ENCODE measurements at places on chromosomes 3 and 15.

DNA sequence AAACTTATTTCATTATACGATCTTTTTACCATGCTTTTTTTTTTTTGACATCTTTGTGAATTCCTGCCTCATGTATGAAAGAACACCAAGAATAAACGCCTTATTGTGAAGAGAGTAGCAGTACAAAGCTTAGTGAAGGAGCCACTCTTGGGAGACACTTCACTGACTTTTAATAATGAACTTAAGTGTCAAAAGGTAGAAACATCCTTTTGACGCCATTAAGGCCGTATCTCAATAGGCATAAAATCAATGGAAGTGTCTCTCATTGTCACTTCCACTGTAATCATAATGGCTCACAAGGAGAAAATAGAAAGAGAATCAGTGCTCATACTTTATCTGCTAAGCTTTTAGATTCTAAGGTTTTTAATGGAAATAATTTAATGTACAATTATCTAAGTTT lies 657.8 kb downstream of the DIPK2A start:
- no peak for DNase-seq

- no peak for DNase-seq
Measured at GRCh38 chr15:81343371-81343770, 19.4 kb upstream of the STARD5 start.

GRCh38 chr3:136672457-136672856 lies 79.7 kb downstream of the STAG1 start:
- no peak for DNase-seq

DNA sequence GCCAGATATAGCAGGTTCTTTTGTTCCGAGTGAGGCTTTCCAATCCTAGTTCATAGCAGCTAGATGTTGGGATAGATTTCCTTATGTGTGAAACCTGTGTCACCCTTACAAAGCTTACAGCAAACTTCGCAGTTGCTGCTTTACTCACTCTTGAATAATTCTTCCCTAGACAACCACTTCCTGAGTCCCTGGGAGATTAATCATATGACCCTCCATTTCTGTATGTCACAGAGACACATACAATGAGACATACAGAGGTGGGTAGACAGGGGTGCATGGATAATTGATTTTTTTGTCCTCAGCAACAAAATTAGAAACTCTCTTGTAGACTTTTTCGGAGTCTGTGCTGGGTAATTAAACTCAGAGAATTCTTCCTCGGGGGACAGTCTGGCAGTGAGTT lies 163.2 kb downstream of the NSUN3 start:
- DNase-seq, result no peak

DNA sequence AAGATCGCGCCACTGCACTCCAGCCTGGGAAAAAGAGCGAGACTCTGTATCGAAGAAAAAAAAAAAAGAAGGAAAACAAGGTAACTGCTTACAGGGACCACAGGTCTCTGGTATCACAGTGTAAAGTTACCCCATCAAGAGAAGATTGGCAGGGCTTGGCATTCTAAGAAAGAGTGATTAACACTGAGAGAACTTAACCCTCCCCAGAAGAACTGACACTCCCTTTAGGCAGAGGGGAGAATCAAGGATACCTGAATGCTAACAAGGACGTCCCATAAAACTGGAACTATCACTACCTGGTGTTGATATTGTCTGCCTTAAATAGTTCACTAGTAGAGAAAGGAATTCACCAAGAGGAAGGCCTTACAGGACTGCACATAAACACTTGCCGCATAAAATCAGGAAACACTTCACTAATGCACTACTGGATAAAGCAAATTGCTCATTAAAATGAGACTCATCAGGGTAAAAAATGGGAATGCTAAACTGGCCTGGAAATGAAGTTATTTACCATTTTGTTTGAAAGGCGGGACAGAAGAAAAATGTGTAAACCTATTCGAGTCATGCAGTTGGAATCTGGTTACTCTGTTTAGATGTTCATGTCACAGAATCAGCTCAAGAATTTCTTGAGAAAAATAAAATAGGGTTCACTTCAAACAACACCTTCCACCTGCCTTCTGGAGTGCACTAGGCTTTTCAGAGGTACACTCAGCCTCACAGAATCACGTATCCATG lies 121.6 kb downstream of the FOXP1 start:
- no peak for DNase-seq

GRCh38 chr15:80123034-80123433 lies 29.8 kb upstream of the FAH start:
- no peak for DNase-seq

DNA sequence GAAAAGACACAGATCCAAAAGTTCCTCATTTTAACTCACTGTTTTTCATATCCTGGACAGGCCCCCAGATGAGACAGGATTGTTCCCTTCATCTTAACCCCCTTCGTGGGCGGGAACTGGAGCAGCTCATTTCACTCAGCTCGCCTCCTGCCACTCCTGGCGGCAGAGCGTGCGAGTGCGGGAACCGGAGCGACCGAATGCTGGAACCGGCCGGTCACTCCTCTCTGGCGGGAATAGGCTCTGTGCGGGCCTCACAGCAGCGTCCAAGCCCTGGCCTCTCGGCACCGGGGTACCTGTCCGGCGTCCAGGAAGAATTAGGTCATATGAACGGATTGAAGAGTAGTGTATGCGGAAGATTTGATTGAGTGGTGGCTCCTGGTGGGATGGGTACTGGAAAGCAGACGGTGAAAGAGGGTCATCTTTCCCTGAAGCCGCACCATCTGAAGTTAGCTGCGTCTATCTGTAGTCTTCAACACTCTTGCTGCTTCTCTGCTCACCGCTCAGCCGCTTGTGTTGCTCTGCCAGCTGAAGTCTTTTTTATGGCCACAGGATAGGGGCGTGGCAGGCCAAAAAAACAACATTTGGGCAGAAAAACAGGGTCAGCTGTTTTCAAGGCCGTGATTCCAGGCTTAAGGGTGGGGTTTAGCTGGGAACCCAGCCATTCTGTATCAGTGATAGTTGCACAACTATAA lies 42.3 kb upstream of the FXR1 start:
- no peak for DNase-seq

GRCh38 chr3:13525827-13526625 lies 22.9 kb upstream of the FBLN2 start:
- DNase-seq, result no peak

- no peak for DNase-seq
Measured at GRCh38 chr3:62538691-62539356, 165.5 kb upstream of the FEZF2 start.

DNA sequence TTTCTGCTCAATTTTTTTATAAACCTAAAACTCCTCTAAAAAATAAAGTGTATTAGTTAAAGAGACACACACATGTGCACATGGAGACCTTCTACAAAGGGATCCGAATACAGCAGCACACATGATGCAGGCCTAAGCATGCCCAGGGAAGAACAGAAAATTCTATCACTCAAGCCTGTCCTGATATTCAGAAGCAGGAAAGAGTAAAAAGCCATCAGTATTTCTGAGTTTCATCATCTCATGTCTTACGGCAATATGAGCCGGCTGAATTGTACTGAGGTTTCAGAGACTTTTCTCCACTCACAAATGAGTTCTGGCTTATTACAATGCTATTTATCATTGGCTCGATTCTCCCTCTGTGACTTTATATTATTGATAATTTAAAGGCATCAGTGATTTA lies 97.5 kb downstream of the CADPS start:
- no peak for DNase-seq

DNA sequence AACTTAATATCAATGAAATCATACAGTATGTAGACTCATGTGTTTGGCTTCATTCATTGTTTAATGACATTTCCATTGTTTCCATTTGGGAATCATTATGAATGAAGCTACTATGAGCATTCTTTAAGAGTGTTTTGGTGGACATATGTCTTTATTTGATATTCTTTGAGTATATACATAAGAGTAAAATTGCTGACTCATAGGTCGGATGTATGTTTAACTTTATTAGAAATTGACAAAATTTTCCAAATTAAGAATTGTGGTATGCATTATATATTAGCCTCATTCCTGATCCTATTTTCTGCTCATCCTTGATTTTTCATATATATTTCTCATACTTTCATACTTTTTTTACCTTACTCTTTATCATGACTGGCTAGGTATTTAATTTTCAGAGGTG lies 28.7 kb upstream of the CMC1 start:
- no peak for DNase-seq

GRCh38 chr15:88708655-88709054 lies 69.8 kb downstream of the ISG20 start:
- no peak for DNase-seq

GRCh38 chr3:73235768-73236167 lies 174.3 kb downstream of the EBLN2 start:
- no peak for DNase-seq

DNA sequence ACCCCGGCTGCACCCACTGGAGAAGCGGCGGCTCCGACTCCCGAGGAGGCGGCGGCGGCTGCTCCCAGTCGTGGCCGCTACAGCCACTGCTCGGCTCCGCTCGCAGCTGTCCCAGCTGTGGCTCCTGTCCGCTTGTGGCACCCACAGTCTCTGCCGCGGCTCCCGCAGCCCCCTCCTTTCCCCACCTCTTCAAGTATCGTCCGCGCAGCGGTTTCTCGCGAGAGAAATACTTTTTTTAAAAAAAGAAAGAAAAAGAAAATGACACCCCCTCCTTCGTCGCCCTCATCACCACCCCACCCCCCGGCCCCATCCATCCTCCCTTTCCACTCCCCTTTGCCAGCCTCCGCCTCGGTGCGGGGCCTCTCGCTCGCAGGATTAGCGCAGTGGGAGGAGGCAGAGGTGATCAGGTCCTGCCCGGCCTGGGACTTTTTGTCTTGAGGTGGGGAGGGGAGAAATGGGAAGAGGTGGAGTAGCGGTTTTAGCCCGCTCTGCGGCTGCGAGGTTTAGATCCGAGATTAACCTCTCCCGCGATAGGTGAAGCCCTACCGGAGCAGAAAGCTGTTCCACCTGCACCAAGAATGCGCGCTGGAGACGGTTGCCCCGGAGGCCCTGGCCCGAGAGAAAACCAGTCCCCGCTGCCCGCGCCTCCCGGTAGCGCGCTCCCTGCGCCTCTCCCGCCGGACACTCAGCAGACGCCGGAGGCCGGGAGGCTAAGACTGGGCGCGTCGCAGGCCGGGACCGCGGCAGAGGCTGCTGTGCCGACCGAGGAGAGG lies at the start of gene FBN1:
Gene FBN1 (minus strand): TSS at position 152 of the 773 bp plus-strand sequence. CDS start 940 bp downstream, outside the sequence.
- DNase-seq, result no peak

DNA sequence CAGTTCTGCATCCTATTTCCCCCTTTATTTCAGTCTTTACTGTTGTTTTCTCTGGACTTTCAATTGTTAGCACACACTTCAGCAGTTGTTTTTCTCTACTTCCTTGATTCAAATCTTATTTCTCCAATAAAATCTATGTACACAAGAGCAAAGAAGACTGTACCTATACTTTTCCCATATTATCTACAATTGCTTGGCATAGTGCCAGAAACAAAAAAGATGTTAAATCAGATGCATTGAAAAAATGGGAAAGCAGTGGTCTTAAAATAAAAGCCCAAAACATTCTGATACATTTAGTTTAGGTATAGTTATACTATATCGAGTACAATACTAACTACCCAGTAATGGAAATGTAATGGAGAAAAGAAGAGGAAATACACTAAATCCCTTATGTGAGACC lies 265.1 kb downstream of the UBE2E2 start:
- DNase-seq, result no peak

DNA sequence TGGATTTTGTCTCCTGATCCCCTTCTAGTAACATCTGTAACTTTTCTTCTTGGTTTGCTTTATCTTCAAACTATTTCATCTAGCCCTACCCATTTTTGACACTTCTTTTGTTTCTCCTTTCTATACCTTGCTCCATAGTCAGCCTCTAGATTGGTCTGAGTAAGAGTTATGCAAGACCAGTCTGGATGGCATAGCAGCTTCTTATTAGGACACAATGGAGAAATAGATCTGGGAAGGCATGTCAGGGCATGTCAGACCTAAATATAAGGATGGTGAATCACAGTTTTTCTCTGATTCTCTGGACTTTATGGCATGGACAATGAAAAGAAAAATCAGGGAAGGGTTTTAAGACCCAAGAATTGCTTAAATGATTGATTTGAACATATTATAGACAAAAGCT lies 452.5 kb downstream of the RAP2B start:
- no peak for DNase-seq

GRCh38 chr3:30357897-30358296 lies 248.5 kb upstream of the TGFBR2 start:
- DNase-seq, result no peak

- no peak for DNase-seq
Measured at GRCh38 chr3:17964108-17964507, 221.7 kb upstream of the TBC1D5 start.

GRCh38 chr15:91302588-91303439 lies 202.8 kb downstream of the SV2B start:
- no peak for DNase-seq

- no peak for DNase-seq
Measured at GRCh38 chr3:127043731-127044510, 61.0 kb downstream of the PLXNA1 start.

GRCh38 chr3:181703601-181704420 lies 7.9 kb upstream of the SOX2 start:
- no peak for DNase-seq

DNA sequence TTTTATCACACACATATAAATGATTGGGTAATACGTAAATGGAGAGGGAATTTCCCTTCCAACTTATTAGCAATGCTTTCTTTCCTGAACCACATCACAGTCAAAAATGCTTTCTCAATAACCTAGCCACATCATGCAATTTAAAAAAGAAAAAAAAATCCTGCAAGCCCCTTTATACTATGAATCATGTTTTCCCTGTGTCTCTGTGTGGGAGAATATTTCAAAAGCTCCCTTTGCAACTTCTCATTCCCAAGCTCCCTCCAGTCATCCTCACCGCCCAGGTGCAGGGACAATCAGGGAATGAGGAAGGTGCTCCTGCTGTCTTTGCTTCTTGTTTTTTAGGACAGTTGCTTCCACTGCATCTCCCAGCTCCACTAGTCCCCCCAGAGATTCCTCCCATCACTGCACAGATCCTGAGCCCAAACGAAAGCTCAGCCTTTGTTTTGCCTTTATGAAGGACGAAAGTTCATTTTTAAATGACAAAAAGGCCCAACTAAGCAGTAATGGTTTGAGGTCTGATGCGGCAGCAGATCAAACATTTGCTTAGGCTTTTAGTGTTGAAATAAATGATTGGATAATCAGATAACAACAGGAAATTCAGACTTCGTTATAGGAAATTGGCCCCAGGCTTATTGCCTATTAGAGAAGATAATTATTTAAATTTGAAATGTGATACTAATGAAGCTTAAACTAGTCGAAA lies 47.8 kb upstream of the ADGRG7 start:
- DNase-seq, result no peak

- DNase-seq, result no peak
Measured at GRCh38 chr3:187902041-187902471, 156.8 kb upstream of the BCL6 start.

DNA sequence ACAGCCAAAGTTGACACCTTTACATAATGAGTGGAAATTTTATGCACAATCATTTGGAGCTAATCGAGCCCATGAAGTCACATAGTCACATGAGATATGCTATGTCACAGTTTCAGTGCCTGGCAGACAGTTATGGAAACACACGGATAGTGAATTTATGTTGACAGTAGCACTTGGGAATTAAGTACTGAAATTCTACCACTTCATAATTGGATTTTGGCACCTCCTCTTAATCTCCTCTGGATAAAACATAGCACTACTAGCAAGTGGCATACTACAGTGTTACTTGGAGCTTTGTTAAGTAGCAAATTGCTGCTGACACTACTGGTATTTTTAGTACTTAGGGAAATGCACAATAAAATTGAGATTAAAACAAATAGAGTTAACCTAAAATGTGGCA lies 1679.4 kb downstream of the OTOL1 start:
- DNase-seq, result no peak
